ENCODE measurements at places on chromosomes 12 and 14. TPM values are rescaled to one million over a fixed set of nuclear protein-coding genes. Genes with fewer than 3 reads are reported as not detected.

DNA sequence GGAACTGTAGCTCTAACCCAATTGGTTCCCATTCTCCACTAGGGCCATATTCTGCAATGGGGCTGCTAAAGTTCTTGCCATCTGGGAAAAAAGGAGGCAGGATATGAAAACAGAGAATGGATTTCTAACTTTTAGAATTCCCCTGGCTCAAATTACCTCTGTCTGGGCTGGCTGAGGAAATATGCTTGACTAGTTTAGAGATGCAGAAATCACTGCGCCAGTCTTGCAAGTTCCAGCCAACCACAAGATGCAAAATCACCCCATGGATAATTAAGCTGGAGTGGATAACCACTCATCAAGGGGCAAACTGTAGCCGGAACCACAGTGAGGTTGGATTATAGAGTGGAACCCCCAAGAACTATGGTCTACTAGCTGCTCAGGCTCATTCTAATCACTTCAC lies 126.3 kb downstream of the RALGAPA1 start:
- no peak for DNase-seq
- H3K27me3 ChIP-seq: no peaks in the 10 kb centered on the region
- H3K27ac ChIP-seq: 0 out of 2 replicates have a peak overlapping the region, but pooled peaks have one; percentile 4
- H3K4me3 ChIP-seq: no peak overlapping the region
- no peaks in the 10 kb centered on the region for H3K4me1 ChIP-seq

- H3K36me3 ChIP-seq: no peaks in the 10 kb centered on the region
- no peak overlapping the region for H3K4me3 ChIP-seq
- no peak overlapping the region for H3K27ac ChIP-seq
- H3K27me3 ChIP-seq: peaks cover 89% of the 10 kb centered on the region
- H3K4me1 ChIP-seq: peaks cover 71% of the 10 kb centered on the region
Measured at GRCh38 chr14:28757786-28758185, 8.8 kb upstream of the FOXG1 start.

- H3K27me3 ChIP-seq: no peaks in the 10 kb centered on the region
- H3K4me3 ChIP-seq: no peak overlapping the region
- H3K4me1 ChIP-seq: no peaks in the 10 kb centered on the region
- no peaks in the 10 kb centered on the region for H3K36me3 ChIP-seq
Measured at GRCh38 chr14:72466325-72466724, 427.6 kb downstream of the DPF3 start.

DNA sequence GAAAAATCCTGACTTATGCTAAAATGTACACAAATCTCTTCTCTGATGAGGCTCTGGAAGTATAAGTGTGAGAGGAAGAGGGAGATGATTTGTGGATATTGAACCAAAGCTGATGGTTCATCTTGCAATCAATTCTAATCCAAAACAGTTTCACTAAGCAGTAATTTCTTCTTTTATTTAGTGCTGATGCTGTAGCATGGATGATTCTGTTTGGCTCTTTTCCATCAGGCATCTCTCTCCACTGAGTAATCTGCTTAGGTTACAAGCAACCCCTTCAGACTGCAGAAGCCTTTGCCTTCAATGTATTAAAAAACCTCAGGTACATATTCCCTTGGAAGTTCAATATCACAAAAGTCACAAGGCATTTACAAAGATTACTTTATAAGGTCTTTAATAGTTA lies 159.1 kb upstream of the CCDC198 start:
- H3K4me3 ChIP-seq: no peak overlapping the region
- no peaks in the 10 kb centered on the region for H3K36me3 ChIP-seq
- no peak overlapping the region for H3K27ac ChIP-seq
- no peaks in the 10 kb centered on the region for H3K4me1 ChIP-seq
- H3K27me3 ChIP-seq: no peaks in the 10 kb centered on the region
- DNase-seq: no peak

Gene NGB
- 1.0 TPM for total RNA-seq
